Stimulated activated CD8-positive, alpha-beta memory T cell treated with anti-CD3 and anti-CD28 coated beads, Interleukin-7, amount 100 ng/mL, for 24 hours (primary cell): ENCODE measurements at places on chromosomes 3 and 15.

DNA sequence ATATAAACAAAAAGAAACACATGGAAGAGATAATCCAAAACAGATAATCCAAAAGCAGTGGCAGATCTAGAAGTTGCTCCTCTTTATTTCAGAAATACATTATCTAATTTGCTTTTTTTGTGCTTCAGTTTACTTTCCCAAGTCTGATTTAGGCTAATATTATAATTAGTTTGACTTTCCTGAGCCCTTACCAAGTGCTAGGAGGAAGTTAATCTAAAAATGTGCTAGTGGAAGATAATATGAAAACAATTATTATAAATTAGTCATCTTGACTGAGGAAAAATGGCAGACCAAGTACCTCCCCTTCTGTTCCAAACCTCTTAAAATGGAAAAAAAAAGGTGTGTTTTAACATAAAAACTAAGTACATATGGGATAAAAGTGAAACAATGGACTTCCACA is 17.5 kb downstream of the SLC9A9 start:
- DNase-seq = no peak

DNA sequence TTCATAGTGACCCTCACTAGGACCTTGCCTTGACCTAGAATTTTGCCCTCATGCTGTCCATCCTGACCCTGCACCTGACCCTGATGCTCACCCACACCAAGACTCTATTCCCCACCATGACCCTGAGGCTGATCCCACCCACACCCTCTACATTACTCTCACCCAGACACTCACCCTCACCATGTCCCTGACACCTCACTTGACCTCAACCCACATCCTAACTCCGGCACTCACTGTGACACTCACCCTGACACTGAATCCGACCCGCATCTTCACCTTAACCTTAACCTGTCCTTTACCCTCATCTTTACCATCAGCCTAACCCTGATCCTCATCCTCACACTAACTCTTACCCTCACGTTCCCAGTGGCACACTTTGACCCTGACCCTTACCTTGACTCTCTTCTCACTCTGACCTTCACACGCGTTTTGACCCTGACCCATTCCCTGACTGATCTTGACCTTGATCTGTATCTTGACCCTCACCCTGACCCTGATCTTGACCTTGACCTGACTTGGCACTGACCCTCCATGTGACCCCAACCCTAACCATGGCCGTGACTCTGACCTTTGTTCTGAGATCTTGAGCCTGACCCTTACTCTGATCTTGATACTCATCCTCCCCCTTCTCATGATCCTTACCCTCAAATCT is 22.2 kb upstream of the SLC25A26 start:
- no peak for DNase-seq

DNA sequence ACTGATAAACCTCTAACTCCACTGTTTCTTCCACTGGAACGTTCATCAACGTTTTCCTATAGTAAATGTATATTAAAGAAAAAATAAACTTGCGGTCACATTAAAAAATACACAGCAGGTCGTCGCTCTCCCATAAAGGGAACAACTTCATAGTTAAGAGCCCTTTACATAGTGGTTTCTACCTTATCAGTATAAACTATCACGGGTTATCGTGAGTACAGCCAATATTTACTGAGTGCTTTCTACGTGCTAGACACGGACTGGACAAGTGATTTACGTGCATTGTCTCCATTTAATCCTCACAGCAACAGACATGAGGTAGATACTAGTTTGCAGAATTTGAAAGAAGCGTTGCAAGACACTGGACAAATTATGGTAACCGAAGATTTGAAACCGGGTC is 964 bp upstream of the TASOR start:
- no peak for DNase-seq

DNA sequence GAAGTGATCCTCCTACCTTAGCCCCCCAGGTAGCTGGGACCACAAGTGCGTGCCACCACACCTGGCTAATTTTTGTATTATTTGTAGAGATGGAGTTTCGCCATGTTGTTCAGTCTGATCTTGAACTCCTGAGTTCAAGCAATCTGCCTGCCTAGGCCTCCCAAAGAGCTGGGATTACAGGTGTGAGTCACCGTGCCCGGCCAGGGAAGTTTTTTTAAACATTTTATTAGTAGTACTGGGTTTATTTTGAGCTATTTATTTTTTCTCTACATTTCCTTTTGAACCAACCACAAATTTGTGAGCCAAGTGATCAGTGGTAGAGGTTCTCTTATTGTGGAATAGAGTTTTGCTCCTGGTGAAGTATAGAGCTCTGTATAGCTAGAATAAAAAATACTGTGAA is 33.7 kb downstream of the ARMC8 start:
- DNase-seq = no peak

GRCh38 chr15:88623632-88624031 is 2.5 kb downstream of the AEN start:
- no peak for DNase-seq
